ENCODE measurements at places on chromosomes 5 and 9.

DNA sequence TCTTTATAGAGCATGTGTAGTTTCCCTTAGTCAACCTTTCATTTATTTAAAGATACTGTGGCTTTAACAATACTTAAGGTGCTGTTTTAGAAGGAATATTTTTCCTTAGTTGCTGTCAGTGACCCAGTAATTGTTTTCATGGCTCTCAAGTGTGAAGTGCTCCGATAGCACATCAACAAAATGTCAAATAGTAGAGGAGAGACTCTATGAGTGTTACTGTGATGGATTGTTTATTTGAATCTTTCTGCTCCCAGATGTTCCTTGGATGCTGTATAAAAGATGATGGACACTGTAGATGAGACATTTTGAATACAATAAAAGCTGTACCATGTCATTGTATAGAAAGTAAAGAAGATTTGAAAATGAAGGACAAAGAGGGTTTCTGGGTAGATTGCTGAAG lies 1185.7 kb upstream of the C9orf72 start:
- no peak for DNase-seq

GRCh38 chr9:134436379-134436762 lies 110.1 kb downstream of the RXRA start:
- DNase-seq: no peak

DNA sequence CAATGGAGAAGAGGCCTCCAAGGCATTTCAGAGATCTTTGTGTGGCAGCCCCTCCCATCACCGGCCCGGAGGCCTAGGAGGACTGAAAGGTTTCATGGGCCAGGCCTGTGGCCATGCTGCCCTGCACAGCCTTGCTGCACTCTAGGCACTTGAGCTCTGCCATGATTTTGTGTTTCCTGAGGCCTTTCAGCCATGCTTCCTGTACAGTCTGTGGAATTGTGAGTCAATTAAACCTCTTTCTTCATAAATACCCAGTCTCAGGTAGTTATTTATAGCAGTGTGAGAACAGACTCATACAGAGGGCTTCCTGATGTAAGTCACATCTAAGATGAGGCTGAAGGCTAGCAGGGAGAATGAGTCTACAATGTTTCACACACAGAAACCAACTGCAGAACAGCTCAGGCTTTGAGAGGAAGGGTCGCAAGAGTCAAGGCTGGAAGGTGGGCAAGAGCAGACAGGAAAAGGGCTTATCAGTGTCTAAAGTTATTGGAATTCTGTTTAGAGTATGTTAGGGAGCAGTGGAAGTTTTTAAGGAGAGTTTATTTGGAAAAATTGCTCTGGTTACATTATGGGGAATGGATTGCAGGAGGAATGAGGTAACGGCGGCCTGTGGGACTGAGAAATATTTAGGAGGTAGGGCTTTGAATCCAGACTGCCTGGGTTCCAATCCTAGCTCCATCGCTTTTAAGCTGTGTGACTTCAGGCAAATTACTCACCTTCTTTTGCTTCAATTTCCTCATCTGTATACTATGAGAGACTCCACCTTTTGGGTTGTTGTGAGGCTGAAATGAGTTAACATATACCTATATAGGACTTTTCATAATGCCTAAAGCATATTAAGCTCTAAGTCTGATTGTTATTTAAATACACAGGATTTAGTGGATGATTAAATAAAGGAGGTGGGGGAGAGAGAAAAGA lies 291.2 kb downstream of the CWC27 start:
- no peak for DNase-seq

GRCh38 chr5:179459771-179460170 lies 90.6 kb upstream of the RUFY1 start:
- DNase-seq: no peak

DNA sequence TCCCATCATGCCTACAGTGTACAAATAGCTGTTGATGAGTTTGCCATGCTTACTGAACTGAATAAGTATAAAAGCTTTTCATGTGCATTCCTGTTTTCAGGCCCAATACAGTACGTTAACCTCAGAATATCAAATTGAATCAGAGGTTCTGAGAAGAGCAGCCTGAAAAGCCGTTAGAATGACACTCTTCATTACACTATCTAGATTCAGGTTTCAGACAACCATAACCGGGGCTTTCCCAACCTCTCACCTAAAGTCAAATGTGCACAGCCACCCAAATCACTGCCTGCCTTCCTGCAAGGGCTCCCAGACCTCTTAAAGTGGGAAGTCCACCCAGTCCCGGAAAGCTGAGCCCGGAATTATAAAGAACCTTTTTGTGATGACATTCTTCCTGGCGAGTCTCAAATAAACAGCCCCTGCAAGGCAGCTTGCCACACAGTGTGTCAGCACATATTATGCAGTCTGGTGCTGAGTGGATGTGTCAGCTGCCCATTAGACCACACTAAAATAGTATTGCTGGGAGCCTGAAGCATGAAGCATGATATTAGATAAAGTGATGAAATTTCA lies 245.8 kb downstream of the TLE4 start:
- no peak for DNase-seq

- peak; percentile 43 for DNase-seq
These were observed 596 bp downstream of the ENTREP1 start for GRCh38 chr9:69325409-69326212.

DNA sequence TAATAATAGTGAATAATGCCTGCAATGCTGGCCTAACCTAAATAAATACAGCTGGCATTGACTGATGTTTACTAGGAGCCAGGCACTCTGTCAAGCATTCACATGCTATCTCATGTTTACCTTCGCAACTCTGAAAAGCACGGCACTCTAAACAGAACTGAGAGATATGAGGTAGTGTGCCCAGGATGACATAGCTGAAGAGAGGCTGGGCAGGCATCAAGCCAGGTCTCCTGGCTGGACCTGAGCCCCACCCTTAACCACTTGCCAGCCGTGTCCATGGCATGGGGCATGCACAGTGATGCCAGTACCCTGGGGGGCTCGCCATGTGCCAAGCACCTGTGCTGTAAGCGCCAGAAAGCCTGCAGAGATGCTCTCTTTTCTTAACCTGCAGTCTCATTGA lies 119.4 kb upstream of the MVB12B start:
- DNase-seq: no peak

DNA sequence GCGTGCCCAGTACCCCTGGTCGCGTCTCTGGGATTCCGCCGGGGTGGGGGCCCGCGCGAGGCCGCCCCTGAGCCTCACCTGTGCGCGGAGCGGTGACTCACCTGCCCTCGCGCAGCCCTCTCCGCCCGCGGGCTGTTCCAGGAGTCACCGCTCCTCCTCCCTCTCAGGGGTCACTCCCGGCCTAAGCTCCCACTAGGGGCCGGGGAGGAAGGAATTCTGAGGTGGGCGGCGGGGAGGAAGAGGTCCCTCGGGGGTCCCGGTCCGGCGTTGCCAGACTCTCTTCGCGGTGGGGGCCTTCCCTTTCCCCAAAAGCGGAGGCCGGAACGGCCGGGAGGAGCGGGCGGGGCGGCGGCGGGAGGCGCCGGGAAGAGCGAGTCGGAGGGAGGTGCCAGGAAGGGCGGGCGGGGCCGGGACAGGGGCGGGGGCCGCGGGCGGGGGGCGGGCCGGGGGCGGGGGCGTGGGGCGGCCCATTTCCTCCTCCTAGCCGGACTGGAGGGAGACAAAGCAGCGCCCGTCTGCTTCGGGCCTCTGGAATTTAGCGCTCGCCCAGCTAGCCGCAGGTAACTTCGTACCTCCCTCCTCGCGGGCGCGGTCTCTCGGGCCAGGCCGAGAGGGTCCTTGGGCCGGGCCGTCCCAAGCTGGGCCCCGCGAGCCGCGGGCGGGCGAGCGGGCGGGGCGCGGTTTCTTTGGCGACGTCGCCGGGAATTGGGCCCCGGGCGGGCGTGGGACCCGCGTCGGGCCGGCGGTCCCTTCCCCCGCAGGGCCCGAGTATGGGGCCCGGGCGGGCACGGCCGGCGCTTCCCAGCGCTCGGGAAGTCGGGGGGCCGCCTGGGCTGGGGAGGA lies at the start of gene CTNNA1:
Gene CTNNA1 (plus strand): TSS at position 475 of the 843 bp plus-strand sequence. CDS start 28,500 bp downstream, outside the sequence.
- DNase-seq: peak; percentile 77

- DNase-seq: peak; percentile 30
These were observed 89.5 kb downstream of the PHF2 start for GRCh38 chr9:93665637-93666438.

GRCh38 chr9:94014066-94014654 lies 59.0 kb upstream of the BARX1 start:
- DNase-seq: no peak

DNA sequence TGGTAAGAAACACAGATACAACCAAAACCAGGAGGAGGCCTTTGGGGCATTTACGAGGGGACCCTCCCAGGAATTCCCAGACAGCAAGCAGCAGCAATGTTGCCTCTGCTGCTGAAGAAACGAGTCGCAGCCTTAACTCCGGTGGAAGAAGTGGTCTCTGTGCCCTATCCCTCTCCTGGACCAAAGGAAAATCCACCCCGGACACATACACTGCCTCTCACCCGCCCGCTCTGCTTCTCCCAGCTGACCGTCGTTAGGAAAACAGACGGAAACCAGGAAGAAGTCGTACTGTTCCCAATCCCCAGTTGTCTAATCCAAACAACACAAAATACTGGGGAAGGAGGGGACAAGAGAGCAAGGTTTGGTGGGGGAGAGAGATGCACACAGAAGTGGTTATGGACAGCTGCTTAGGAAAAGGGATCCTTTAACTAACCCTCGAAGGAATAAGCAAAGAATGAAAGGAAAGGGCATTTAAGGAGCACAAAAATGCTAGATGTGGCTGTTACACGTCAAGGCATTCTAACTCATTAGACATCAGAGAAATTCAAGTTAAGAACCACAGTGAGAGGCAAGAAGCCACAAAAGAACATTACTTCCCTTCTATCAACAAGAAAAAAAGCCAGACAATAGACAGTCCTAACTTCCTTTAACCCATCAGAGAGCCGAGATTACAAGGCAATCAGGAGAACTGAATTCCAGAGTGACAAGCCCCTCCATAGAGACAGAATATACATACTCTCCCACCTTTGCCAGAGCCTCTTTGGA lies 71.9 kb downstream of the ACTL7B start:
- no peak for DNase-seq

- no peak for DNase-seq
These were observed 210.7 kb upstream of the TNC start for GRCh38 chr9:115328677-115329076.

DNA sequence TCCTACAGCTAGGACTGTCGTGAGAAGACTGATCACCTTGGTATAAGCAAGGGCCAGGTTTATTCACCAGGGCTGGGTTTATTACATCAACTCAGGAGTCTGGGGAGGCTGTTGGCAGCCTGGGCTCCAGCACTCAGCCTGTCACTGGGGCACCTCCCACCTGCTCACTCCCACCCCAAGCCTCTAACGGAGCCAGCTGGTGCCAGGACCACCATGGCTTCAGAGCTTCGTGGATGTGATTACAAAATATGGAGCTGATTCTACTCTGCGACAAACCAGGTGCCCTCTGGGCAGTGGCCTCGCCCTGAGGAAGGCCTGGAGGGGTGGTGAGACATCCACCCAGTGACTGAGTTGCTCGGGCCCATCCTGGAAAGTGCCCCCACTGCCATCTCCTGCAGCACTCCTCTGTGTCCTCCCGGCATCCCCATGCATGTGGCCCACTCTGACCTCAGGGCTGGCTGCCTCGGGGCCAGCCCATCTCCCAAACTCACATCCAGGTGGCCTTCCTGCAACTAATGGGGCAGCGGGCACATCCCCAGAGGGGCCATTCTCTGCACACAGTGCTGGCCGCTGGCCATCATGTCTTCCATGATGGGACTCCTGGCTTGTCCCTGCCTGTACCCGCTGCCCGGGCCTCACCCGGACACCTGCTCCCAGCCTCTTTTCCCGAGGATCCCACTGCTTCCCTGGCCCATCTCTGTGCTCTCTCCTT lies 49.6 kb downstream of the SECISBP2 start:
- no peak for DNase-seq

- peak; percentile 80 for DNase-seq
These were observed 685 bp downstream of the SLC24A2 start for GRCh38 chr9:19788152-19788551.

DNA sequence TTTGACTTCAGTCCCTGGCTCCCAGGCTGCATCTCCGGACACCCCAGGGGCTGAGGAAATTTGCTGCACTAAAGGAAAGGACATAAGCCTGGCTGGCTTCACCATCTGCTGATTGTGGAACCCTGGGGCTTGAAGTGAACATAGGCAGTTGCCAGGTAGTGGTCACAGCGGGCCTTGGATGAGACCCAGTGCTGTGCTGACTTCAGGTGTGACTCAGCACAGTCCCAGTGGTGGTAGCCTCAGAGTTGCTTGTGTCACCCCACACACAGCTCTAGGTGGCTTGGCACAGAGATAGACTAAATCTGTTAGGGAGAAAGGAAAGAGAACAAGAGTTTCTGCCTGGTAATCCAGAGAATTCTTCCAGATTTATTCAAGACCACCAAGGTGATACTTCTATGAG lies 36.1 kb upstream of the RUSC2 start:
- DNase-seq: no peak

DNA sequence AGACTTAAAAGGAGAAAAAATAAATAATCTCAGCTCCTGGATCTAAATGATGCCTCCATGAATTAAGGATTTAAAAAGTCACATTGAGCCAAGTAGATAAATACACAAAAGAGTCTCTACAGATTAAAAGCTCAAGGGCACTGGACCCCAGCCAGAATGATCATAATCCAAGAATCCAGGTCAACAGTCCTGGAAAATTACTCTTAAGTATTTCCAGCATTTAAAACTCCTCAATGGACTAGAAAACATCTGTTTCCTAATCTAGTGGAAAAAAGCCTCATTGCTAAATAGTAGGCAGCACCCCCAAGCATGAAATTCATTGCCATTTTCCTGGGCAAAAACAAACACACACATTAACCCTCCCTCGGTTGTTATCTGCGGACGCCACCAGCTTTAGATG lies 96.8 kb downstream of the FRMD3 start:
- no peak for DNase-seq

- no peak for DNase-seq
These were observed 70.0 kb downstream of the SHB start for GRCh38 chr9:37998881-37999587.

DNA sequence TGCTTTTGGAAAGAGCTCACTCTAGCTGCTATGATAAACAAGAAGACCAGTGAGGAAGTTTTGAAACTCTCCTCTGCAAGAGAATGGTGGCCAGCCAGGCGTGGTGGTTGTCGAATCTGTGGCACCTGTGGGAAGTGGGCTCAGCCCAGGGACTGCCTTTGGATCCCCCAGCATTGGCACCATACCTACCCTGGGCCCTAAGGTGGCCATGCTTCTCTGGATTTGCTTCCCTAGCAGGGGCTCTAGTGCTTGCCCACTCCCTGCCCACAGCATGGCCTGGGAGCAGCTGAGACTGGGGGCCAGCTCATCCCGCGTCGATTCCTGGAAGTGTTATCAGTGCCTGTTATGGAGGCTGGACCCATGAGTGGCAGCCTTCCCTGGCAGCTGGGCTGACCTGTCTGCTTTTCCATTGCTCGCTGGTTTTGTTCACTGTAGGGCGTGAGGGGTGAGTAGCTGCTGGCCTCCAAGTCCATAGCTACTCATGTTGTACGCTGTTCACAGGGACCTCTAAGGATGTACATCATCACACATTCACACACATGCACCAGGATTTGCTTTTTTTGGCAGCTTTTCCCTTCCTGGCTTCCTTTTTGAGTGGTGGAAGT lies 2.3 kb downstream of the SLC22A4 start:
- DNase-seq: no peak

Measured in glutamatergic neuron (in vitro differentiated cells).